Activated CD4-positive, alpha-beta T cell treated with anti-CD3 and anti-CD28 coated beads for 36 hours (primary cell): ENCODE measurements at places on chromosomes 16 and 17. TPM values are rescaled to one million over a fixed set of nuclear protein-coding genes. Genes with fewer than 3 reads are reported as not detected.
A peak's percentile ranks its signal among the peaks of the same experiment; 100 is the strongest.

DNA sequence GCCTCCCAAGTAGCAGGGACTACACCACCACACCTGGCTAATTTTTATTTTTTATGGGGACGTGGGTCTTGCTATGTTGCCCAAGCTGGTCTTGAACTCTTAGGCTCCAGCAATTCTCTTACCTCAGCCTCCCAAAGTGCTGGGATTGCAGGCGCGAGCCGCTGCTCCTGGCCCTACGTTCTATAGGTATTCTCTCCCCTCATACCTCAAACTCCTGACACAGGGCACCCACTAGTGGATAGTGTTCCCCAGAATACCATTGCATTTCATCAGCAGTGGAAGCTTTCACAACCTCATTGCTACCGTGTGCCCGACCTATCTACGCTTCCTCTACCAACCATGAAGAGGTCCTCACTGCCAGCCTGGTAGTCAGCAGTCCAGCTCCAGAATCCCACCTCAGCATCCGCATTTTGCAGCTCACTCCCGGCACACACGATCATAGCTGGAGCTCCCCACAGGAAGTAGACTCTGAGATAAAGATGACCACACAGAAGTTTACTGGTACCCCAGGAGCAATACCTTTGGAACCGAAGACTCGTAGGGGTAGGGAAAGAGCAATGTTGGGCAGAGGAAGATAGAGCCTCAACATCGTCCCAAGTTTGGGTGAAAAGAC lies 9.3 kb downstream of the CTRB2 start:
- DNase-seq = no peak

The CCDC137 gene
- total RNA-seq = 30.0 TPM

DNA sequence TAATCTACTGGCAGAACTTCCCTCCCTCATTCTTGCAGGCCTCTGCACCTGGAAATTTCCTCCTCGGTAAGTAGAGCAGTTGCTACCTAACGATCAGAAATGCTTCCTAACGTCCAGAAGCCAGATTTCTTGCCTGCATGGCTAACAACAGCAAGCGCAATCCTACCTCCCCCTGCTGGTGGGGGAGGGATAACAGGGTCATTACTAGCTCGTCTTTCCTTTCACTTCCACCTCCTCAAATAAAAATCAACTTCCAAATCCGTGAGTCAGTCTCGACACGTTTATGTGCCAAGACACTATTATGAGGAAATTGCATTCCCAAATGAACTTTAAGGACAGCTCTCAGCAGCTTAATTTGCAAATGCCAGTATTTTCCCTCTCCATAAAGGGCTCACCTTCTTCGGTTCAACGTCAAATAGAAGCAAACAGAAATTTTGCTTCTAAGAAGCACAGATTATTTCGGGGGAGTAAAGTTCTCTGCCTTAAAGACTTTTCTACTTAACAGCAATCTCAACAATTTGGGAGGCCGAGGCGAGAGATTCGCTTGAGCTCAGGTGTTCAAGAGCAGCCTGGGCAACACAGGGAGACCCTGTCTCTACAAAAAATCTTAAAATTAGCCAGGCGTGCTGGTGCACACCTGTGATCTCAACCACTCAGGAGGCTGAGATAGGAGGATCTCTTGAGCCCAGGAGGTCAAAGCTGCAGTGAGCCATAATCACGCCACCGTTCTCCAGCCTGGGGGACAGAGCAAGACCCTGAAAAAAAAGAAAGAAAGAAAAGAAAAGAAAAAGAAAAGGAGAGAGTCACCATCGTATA lies 188.6 kb upstream of the PSMD7 start:
- peak; percentile 61 for DNase-seq

The AIPL1 gene
- total RNA-seq = not detected

- DNase-seq = peak; percentile 79
Observed at GRCh38 chr17:58335061-58335731, 6.6 kb upstream of the TSPOAP1 start.

GRCh38 chr17:70774339-70775117 lies 605.2 kb downstream of the KCNJ2 start:
- DNase-seq = no peak

DNA sequence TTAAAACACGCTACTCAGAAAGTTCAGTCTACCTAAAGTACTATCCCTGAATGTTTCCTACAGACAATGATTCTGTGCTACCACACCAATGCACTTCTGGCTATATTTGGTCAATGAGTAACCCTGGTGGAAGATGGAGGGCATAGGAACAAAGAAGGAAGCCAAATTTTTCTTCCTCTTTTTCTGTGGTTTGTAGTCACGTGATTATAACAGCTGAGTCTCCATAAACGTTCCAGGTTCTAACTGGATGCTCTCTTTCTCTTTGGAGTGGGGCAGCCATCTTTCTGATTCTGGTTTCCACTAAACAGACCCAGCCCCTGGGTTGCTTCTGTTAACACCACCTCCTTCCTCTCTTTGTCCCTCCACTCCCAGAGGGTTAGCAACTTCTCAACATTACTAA lies 274.9 kb downstream of the CDH11 start:
- no peak for DNase-seq

DNA sequence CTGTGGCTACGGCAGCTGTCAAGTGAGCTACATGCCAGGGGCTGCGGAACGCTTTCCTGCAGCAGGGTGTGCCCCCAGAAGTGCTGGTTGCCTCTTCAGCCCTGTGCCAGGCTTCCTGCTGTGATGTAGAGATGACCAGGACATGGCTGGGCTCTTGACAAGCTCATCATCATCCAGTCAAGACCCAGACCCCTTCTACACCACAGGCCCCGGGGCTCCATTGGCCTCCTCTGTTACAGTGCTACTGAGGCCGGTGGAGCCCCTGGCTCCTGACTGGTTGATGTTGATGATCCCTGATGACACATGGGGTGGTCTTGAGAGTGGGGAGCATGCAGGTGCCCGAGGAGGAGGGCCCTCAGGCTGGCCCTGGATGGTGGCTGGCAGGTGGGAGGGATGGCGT lies 50.1 kb downstream of the B9D1 start:
- no peak for DNase-seq

The ESRP2 gene
- total RNA-seq = 0.85 TPM

The C16orf96 gene
- 0.18 TPM for total RNA-seq

GRCh38 chr16:48495303-48495702 lies 110.1 kb upstream of the SIAH1 start:
- DNase-seq = no peak

DNA sequence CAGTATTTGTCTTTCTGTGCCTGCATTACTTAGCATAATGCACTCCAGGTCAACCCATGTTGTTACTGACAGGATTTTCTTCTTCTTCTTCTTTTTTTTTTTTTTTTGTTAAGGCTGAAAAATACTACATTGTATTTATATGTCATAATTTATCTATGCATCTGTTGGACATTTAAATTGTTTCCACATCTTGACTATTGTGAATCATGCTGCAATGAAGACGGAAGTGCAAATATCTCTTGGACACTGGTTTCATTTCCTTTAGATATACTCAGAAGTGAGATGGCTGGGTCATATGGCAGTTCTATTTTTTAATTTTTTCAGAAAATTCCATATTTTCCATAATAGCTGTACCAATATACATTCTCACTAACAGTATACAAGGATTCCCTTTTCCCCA lies 272.7 kb upstream of the PMFBP1 start:
- DNase-seq = no peak

- DNase-seq = peak; percentile 74
Observed at GRCh38 chr16:46859719-46860152, 24.4 kb upstream of the GPT2 start.
